ENCODE measurements at places on chromosomes 1 and 21.

- DNase-seq = no peak
Measured at GRCh38 chr1:205449750-205450443, 5.9 kb downstream of the BLACAT1 start.

GRCh38 chr1:42322577-42322976 is 12.5 kb downstream of the FOXJ3 start:
- no peak for DNase-seq

GRCh38 chr1:203278082-203278884 is 27.0 kb upstream of the BTG2 start:
- DNase-seq = no peak

DNA sequence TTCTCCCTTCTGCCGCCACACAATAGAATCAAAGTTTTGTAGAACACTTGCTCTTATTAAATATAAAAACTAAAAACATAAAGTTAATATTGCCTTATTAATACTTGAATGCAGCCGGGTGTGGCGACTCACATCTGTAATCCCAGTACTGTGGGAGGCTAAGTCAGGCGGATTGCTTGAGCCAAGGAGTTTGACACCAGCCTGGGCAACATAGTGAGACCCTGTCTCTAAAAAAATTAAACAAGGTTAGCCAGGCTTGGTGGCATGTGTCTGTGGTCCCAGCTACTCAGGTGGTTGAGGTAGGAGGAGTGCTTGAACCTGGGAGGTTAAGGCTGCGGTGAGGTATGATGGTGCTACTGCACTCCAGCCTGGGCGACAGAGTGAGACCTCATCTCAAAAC is 13.2 kb upstream of the HHAT start:
- no peak for DNase-seq

GRCh38 chr1:179925922-179926849 is 28.4 kb upstream of the CEP350 start:
- DNase-seq = no peak

DNA sequence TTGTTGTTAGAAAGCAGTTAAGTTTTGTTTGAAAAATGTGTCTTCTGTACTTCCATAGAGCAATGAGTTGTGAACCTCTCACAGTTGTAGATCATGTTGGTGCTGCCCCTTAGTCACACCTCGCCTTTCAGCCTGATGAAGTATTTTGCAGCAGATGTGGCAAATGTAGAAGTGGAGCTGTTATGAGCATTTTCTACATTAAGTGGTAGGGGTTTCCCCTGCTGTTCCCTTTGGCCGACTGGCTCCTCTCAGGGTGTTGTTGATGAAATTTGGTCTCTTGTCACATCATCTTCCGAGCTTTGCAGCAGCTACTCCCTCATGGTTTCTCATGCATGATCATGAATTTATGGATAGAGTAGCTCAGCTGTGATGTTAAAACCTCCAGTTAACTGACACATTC is 33.6 kb upstream of the DENND1B start:
- no peak for DNase-seq

DNA sequence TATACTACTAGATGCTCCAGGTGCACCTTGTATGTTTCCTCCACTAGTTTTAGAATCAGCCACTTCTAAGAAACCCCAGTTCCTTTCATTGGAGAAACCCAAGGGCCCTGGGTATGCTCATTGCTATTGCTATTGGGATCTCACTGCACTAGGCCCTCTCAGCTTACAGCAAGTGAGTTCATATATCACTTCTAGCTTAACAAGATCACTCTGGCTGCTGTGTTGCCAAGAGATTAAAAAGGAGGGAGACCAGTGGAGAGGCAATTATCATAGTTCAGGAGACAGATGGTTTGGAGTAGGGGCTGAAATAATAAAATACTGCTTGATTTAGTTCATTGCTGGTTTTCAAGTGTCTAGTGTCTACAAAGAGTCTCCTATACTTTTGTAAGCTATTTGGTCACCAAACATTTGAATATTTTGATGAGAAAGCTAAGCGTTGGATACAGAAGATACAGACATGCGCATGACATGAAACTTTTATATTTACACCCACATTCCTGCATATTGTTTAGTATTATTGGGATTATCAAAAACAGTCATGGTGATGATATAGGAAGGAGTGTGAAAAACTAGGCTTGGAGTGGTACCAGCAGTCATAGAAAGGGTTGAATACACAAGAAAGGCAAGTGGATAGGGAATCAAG is 671.9 kb downstream of the ADGRL2 start:
- DNase-seq = no peak
